Stimulated activated CD8-positive, alpha-beta memory T cell treated with anti-CD3 and anti-CD28 coated beads, Interleukin-4, amount 100 ng/mL, for 4 hours (primary cell): ENCODE measurements at places on chromosomes 11 and 22.

DNA sequence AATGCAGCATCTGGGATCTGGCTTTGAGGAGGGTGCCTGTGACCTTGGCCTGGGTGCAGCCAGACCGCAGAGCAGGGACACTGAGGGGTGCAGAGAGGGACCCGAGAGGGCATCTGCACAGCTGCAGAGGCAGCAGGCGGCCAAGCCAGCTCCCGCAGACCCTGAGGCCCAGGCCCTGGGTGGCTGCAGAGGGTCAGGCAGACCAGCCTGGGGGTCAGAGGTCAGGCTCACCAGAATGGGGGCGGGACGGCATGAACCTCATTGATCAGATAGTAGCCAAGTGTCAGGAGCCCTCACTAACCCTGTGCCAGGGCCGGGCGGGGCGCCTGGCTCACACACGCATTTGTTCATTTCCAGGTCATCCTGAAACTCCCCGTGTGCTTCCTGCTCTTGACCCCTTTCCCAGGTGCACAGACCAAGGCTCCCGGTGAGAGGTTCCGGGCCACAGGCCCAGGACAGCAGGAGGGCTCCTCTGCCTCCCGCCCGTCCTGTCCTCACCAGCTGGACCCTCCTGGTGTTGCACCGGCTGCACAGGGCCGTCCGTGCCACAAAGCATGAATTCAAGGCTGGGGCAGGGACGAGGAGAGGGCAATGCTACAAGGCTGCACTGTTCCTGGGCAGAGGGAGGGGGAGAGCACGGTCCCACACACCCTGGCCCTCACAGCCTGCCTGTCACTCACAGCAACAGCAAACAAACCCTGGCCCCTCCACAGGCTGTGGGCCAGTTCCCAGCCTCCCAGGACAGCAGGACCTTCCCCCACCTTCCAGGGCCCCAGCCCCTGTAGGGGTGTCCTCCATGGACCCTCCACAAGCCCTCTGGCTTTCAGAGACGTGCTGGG, 3.3 kb downstream of the RTN4R start:
- DNase-seq = no peak

DNA sequence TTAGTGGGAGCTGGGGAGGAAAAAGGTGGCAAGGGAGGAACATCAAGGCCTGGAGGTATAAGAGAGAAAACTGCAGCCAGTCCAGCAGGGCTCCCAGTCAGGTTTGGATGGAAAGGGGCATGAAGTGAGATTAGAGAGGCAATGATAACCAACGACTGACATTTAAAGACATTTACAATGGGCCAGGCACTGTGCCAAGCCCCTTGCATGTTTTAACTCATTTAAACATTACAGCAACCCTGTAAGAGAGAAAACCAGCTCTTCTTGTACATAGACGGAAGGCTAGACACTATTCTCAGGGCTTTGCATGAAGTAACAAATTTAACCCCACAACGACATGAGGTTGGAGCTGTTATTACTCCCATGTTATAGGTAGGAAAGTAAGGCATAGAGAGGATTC, 32.1 kb upstream of the PAK1 start:
- DNase-seq = no peak

- DNase-seq = no peak
These were observed 528 bp downstream of the WEE1 start for GRCh38 chr11:9573775-9574621.

DNA sequence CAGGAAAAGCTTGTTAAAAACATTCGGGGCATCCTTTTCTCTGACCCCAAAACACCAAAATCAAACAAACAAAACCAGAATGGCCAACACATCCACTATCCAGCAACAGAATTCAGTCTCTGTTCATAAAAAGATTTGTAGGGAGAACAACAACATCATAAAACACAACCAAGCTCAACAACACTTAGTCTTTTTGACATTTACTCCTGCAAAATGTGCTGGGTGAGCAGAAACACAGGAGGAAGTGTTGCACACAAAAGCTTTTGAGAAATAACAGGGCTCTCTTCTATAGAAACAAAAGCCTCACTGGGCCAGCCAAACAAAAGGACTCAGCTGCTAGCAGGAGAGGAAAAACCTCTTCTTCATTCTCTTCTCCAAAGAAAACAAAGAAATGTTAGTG, 736.0 kb upstream of the CCDC90B start:
- no peak for DNase-seq

- DNase-seq = no peak
These were observed 137.3 kb upstream of the RASSF10 start for GRCh38 chr11:12871788-12872321.

- DNase-seq = no peak
These were observed 12.0 kb downstream of the PLCB3 start for GRCh38 chr11:64263021-64263946.

DNA sequence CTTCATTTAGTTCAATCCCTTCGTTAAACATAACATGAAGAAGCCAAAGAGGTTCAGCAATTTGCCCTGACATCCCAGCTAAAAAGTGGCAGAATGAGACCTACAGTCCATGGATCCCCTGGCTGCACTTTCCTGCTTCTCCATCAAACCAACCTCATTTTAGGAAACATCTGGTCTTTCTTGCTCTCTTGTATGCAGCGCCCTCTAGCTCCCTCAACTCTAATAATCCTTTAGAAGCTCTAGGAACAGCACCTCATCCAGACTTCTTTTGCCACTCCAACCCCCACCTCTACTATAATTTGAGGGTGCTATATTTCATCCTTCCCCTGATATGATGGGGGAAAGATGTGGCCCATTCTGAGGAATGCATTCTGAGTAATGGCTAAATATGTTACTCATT, 7.4 kb downstream of the CNTF start:
- no peak for DNase-seq

GRCh38 chr22:24699876-24700275, 74.6 kb downstream of the PIWIL3 start:
- no peak for DNase-seq

DNA sequence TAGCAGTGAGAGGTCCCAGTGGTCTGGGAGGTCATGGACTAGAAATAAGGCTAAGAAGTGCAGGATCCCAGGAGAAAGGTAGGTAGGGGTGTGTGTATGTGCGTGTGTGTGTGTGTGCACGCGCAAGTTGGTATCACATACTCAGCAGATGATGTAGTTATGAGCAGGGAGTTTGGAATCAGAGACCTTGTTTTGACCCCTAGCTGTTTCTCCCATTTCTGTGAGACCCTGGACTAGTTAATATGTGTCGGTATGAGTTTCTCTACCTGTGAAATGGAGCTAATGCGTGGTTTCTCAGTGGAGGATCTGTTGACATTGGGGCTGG, 1.3 kb downstream of the SERPING1 start:
- DNase-seq = no peak

DNA sequence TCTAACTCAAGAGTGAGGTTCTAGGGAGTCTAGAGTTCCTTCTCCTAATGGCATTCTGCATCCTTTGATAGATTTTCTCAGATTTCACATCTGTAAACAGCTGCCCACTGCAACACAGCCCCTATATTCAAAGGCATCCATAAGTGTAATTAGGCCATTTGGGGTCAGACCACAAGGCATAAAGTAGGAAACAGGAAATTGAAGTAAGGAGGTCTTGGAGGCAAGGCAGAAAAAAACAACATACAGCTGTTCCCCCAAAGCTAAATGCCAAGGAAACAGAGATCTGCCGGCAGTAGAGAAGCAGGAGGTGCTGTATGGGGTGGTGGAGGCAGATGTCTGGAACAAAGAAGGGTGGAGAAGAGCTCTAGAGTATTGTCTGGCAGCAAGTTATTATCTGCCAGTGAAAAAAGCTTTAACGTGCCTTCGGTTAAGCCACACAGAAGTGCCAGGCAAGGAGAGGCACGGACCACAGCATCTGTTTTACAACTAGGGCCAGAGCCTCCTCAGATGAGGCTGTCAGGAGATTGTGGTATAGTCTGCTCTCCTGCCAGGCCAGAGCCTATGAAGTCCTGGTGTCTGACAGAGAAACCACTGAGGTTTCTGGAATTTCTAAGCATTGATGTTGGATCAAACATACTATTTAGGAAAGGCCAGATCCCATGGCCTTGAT, 100.2 kb upstream of the CHRM4 start:
- DNase-seq = no peak

GRCh38 chr11:96172604-96173003, 170.4 kb downstream of the MAML2 start:
- no peak for DNase-seq

GRCh38 chr11:60765355-60765754, 8.7 kb downstream of the MS4A15 start:
- DNase-seq = no peak

GRCh38 chr22:42743501-42743991, 22.9 kb upstream of the A4GALT start:
- DNase-seq = no peak

- DNase-seq = no peak
These were observed 4.7 kb downstream of the BSX start for GRCh38 chr11:122976734-122977469.
